ENCODE measurements at places on chromosomes 11 and 22.

DNA sequence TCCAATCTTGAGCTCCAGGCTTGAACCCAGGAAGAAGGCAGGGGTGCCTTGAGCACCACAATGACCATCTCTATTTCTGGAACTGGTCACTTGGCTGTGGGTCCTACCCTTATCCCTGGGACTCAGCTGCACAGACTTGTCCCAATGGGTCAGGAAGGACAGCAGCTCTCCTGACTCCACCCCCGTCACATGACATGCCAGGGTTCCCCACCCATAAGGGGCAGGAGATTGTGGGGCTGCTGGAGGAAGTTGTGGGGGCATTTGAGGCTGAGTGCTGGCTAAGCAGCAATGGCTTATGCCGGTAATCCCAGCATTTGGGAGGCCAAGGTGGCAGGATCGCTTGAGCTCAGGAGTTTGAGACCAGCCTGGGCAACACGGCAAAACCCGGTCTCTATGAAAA is 56.2 kb downstream of the NFAM1 start:
- DNase-seq: no peak

DNA sequence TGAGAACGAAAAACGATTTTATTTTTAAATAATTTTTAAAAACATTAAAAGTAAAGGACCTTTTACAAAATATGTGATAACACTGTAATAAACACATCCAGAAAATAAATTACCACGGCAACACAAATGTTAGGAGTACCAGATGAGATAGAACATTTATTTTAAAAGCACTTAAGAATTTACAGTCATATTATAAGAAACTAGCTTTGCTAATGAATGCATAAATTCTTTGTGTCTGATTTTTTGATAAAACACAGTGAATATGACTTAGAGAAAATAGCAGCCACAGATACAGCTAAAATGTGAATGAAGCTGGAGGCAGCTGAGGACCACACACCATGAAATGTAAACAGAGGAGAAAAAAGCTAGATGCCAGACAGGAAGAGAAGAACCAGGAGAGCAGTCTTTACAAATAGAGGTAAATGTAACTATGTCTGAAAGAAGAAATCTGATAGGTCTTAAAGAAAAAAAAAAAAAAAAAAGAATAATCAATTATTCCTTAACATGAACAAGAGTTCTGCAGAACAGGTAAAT is 14.6 kb downstream of the CCDC34 start:
- DNase-seq: no peak

DNA sequence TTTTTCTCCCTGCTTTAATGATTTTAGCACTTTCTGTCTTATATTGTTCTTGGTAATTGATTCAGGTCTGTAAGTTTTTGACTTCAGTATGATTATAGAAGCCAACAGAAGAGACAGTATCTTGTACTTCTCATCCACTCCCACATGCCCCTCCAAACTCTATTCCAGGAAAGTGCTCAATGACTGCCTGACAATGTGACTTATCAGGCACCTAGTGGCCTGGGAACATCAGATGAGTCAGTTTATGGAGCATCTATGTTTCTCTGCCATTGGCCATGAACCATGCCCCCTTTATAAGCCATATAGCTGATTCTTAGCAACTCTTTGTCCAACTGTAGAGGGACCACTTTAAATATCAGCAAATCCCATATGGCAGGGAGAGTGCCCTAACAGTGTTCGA is 179.2 kb upstream of the MTMR2 start:
- DNase-seq: no peak

DNA sequence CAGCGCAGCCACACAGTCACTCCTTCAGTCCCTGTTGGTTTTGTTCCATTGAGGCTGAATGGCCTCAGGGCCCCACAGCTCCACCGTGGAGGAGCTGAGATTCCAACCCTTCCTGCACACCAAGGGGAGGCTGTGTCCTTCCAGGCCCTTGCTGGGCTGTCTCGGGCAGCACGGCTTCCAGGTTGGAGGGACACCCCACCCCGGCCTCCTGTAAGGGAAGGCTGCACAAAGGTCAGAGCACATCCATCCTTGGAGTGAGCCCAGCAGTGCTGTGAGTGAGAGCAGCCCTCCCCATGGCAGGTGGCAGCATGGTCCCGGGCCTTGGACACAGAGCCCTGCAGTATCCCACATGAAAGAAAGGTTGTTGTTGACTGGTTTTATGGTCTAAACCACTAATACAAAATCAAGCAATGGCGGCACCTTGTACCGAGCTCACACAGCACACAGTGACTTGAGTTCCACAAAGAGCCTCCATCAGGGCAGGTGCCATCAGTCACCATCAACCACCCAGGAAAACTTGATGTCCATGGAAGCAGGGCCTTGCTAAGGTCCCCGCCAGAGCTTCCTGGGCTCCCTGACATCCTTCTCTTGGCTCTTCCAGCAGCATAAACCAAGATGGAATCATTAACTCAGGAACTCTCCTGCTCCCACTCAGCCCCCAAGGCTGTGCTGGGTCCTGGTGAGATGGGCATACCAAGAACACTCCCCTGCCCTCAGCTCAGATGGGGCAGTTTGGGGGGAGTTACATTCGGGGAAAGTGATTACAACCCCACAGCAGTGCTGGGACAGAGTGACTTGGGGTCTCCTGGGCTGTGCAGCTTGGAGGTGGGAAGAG is 1500.4 kb downstream of the TBC1D22A start:
- DNase-seq: no peak

- DNase-seq: no peak
These were observed 347.0 kb upstream of the SYN3 start for GRCh38 chr22:33405194-33405593.

GRCh38 chr11:134760299-134760698 is 348.3 kb upstream of the B3GAT1 start:
- DNase-seq: no peak

GRCh38 chr22:43044290-43044712 is 29.4 kb upstream of the PACSIN2 start:
- DNase-seq: no peak

DNA sequence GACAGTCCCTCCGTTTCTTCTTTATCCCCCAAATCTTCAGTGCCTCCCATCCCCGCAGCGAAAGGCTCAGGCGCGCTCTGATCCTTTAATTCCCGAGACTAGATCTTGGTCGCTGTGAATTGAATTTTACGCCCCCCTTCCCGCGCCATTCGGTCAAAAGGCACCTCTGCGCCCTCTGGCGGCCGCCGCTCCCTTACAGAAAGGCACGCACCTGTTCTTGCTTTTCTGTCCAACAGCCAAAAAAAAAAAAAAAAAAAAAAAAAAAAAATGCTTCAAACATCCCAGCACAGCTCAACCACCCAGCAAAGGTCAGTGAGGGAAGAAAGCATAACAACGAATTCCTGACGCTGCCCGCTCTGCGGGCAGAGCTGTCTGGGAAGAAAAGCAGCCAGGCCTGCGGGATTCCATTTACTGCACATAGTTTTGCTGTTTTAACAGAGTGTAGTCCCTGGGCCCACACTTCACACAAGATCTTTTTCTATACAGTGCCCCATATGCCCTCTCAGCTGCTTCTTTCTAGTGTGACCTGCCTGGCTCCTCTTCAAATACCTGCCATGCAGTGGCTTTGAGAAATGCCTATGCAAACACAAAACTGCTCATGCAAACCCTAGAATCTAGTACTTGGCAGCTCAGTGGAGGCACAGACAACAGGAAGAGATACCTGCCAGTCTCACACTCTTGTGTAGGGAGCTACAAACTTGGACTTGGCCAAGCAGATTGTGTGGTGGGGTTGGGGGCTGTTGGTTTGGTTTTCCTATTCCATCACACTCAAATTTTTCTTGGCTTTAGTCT is 1.3 kb upstream of the ESAM start:
- DNase-seq: peak; percentile 81

DNA sequence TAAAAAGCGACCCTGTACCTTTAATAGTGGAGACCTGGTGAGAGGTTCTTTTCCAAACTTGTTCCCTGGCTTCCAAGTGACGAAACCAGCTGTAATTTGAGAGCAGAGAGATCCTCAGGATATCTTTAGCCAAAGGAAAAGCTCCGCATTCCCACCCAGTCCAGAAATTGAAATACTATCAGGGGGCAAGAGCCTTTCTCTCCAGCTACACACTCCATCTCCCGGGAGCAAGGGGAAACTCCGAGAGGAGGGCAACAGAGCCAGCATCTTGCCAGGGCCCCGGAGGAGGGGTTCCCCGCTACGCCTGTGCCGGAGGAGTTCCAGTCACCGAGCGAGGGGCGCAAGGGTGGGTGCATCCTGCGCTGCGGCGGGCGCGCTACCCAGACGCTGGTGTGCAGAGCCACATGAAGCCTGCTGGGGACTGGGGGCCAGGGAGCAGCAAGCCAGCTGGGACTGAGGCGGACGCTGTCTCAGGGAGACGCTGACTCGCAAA is at the start of gene FIBIN:
Gene FIBIN, plus strand, starts transcription at position 148 of the 493 bp plus-strand sequence. CDS start 415 bp downstream, outside the sequence.
- DNase-seq: no peak

DNA sequence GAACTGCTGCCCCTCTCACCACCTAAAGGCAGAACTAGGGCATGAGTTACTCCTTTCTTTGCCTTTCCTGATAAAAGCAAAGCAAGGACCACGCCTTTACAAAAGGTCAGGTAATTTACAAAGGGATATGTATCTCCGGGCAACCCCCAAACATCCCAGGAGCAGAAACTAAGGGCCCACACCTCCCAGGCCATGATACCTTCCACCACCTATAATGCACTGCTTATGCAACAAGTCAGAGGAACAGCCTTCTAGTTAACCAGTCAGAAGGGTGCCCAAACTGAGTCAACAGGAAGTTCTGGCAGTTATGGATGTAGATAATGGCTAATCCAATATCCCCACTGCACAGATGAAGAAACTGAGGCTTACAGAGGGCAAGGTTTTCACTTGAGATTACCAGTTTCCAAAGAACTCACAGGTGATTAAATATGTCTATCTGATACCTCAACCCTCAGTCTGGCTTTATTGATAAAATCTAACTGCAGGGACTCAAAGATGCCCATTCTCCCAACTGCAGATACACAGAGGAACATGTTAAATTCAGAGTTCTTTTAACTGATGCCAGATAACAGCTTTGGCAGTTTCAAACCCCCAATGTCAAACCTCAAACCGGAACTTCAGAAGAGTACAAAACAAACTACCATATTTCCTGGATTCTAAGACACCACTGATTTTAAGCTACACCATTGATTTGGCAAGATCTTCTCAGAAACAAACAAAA is 16.8 kb upstream of the CASTOR1 start:
- DNase-seq: no peak

GRCh38 chr11:9015677-9016076 is 11.9 kb upstream of the NRIP3 start:
- DNase-seq: peak; percentile 35

DNA sequence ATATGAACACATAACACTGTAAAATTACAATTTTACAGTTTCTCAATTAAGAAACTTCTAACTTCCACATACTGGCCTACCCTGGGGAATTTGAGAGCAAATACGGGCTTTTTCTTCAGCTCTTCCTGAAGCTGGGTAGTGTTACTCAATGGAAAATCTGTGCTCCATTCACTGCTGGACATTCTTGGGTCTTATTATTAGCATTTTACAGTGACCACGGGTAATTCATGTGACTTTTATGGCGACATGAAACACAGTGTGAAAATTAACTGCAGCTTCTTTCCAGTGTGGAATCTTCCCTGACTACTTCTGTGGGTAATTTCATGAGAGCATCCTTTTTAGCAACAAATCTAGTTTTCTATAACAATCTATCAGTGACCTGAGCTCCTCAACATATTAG is 423.7 kb upstream of the ANO5 start:
- DNase-seq: no peak

- DNase-seq: no peak
These were observed 85.9 kb downstream of the SBF2 start for GRCh38 chr11:10208131-10208575.

GRCh38 chr11:70524096-70524922 is 126.0 kb downstream of the CTTN start:
- no peak for DNase-seq

GRCh38 chr22:48643066-48643731 is 1184.5 kb downstream of the BRD1 start:
- no peak for DNase-seq

GRCh38 chr22:23542933-23543332 is 37.2 kb downstream of the IGLL1 start:
- DNase-seq: no peak

DNA sequence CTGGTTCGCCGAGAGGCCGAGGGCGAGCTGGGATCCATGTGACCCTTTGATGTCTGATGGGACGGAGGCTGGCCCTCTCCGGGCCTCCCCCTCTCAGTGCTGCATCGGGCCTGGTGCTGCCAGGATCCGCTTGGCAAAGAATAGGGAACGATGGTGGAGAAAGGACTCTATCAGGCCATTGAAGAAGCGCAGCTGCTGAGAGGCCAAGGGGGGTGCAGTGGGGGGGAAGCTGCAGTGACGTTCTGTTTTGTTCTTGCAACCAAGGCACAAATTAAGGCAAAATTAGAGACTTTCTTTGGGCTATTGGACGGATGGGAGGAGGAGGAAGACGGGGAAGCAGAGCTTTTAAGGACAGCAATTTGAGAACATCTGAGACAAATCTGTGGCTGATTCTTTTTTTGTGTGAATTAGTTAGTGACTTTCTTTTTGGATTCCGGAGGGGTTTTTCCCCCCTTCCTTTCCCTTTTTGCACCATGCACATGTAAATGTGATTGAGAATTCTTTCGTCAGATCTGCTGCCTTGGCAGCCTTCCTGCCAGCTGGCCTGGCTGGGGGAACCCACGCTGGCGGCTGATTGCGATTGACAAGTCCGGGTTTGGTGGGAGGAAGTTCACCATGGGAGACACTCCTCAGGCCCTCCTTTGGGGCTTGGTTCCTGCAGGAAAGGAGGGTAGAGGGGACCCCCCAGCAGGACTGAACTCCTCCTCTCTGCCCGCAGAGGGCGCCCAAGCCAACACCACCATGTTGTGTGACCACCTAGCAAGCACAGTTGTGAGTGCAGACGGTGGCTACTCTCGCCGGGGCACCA is 214.6 kb downstream of the NTM start:
- DNase-seq: no peak

DNA sequence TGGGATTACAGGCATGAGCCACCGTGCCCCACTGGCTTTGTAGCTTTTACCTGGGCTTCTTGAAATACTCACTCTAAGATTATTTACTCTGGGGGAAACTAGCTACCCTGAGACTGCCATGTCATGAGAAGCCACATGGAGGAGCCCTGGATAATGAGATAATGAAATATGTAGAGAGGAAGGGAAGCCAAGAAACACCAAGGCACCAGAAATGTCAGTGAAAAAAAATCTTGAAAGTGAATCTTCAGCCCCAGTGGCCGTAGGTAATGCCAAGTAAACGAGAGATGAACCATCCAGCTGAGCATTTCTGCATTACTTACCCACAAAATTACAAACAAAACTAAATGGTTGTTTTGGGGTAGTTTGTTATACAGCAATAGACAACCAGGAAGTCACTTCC is 125.6 kb downstream of the APIP start:
- DNase-seq: no peak

- DNase-seq: no peak
These were observed 1.7 kb downstream of the PDE3B start for GRCh38 chr11:14645015-14645912.

All from activated gamma-delta T cell treated with anti-CD3 and anti-CD28 coated beads, Interleukin-2, amount 50 U/mL, for 16 hours (primary cell).